ENCODE measurements at places on chromosomes 4 and X. TPM values are rescaled to one million over a fixed set of nuclear protein-coding genes. Genes with fewer than 3 reads are reported as not detected.

Gene YIPF7
- total RNA-seq, result 1.4 TPM

Gene PLXNB3
- total RNA-seq, result 2.3 TPM

Gene AMER1
- 4.1 TPM for total RNA-seq

Gene MAD2L1
- 1.4 TPM for total RNA-seq

- no peak for DNase-seq
These were observed 6.8 kb downstream of the PDS5A start for GRCh38 chr4:39970671-39971640.

DNA sequence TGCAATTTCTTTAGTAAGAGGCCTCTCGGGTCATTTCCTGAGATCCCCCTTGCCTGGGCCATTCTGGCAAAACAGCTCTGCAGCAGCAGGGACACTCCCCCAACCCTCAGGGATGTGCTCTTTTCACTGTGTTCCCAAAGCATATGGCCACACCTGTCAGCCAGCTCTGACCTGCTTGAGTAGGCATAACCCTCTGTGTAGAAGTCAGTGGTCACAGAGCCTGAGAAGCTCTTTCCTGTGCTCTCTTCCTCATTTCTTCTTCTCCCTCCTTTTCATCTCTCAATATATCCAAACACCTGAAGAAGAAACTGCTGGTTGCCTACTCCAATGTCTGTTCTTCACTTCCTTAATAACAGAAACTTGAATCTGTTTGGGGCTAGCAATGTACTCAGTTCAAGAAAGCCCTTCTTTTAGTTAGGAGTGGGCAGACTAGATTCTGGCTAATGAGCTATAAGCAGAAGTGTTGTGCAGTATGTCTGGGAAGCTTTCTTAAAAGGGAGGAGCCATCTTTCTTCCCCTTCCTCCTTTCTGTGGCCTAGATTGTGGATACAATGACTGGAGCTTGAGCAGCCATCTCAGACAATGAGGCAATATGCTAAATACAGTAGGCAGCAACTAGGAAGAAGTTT is 73.3 kb downstream of the PRPS1 start:
- DNase-seq, result no peak

DNA sequence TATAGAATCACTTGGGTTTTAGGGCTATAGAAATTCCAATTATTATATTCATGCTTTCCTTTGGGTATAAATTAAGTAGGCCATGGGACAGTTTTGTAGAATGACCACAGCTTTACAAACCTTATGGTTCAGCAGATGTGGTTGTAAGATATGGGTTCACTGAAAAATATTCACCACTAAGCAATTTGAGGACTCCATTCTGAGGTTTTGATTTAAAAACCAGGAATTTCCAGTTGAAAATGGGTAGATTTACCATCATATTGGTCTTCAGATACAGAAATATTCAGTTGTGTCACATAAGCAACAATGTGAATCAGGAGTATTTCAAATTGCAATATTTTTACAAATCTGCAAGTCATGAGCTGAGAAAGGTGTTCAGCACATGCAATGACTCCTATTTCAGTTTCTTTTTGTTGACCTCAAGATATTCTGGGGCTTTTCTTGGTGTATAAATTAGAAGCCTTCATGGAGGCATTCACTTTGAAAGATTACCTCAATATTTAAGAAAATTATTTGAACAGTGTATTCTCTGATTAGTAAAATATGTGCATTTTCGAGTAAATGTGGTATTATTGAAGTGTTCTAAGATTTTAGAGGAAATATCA is 218.4 kb upstream of the HCCS start:
- DNase-seq, result no peak

GRCh38 chr4:139857021-139857420 is 191.4 kb downstream of the MGST2 start:
- DNase-seq, result no peak

DNA sequence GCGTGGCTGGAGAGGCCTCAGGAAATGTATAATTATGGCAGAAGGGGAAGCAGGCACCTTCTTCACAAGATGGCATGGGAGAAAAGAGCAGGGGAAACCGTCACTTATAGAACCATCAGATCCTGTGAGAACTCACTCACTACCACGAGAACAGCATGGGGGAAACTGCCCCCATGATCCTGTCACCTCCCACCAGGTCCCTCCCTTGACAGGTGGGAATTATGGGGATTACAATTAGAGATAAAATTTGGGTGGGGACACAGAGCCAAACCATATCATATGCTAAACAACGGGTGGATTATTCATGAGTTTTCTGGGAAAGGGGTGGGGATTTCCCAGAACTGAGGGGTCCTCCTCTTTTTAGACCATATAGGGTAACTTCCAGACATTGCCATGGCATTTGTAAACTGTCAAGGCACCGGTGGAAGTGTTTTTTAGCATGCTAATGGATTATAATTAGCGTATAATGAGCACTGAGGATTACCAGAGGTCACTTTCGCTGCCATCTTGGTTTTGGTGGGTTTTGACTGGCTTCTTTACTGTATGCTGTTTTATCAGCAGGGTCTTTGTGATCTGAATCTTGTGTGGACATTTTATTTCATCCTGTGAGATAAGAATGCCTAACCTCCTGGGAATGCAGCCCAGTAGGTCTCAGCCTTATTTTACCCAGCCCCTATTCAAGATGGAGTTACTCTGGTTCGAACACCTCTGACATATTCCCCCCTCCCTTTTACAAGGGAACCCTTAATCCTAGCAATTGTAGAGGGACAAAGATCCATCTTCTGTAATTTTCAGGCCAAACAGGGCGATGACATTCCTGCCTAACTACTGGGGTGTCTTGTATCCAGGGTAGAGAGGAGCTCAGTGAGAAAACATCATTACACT is 27.6 kb upstream of the ZNF81 start:
- no peak for DNase-seq

DNA sequence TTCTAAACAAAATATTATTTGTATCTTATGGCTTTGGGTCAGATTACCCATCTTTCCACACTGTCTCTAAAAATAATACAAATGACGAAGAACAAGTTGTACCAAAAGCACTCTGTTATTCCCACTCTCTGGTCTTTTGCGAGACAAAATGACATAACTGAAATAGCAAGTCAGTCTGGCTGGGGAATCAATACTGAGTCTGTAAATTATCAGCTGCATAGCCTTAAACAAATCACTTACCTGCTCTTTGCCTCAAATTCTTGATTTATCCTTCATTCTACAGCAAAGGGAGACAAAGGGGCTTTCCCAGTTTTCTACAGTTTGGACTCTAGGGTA is 40.9 kb downstream of the SOWAHB start:
- DNase-seq, result no peak

DNA sequence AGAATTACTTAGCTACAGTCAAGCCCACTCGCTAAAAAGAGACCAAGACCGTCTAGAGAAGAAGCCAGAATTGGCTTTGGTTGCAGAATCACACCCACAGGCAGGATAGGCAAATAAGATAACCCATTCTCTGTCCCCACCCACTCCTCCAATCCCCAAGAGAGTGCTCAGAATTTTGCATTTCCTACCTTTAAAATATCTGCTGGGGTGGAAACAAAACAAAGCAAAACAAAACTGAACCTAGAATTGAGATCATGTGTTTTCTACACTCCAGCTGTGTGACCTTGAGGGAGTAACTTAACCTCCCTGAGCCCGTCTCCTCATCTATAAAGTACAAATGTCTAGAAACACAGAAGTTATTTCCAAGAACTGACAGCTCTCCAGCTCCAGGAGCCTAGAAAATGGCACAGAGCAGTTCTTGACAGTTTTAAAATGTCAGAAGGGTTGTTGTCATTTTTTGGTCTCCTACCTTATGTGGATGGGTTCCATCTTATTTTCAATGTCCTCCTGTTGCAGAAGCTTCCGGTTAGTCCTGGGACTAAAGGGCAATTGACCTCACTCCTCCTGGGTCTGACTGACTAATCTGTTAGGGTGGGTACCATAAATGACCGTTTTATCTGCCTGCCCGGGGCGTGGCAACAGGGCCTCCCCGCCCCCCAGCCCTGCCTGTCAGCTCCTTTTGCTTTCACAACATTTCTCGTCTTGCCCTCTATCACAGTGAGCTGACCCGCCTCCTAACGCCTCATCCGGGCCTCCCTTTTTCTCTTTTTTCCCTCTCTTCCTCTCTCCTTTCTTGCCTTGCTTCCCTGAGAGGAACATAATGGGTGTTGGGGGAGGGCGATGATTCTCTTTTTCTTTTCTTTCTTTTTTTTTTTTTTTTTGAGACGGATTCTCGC is 114.0 kb downstream of the RBM47 start:
- DNase-seq, result no peak

Measured in Right ventricle myocardium inferior (tissue), 1 donor.